Activated T-cell treated with anti-CD3 and anti-CD28 coated beads, Interleukin-2, amount 50 U/mL, for 1 hour (primary cell): ENCODE measurements at places on chromosomes 5 and 9.

DNA sequence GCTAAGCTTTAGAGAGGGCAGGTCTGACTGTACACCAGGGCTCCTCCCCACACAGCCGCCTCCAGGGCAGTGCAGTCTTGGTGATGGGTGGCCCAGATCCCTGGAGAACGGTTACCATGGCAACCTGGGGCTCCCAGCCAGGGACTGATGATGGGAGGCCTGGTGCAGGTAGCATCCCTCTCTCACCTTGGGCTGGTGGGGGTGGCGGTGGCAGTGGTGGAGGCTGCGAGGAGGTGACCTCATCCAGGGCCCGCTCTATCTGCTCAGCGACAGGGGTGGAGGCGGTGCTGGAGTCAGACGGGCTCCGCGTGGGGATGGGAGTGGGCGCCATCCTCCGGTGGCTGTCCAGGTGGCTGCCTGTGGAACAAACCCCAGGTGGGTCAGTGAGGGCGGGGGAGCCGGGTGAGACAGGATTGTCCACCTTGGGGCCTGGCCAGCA lies 12.3 kb downstream of the PRR7 start:
- DNase-seq, result peak; percentile 17

DNA sequence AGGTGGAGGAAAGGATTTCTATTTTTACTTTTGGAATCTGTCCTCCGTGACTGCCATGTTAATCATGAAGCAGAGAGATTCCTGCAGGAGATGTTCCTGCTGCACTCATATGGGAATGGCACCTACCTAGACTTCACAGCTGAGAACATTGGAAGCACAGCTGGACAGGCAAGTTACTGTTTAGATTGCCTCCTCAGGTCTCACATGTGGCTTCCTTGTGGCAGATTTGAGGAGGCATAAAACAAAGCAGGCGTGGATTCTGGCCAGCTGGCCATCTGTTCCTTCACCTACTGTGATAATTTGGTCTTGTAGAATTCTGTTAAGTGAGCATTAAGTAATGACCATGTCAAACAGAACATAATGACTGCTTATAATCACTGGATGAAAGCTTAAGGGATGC lies 193.4 kb downstream of the EDIL3 start:
- DNase-seq, result no peak

DNA sequence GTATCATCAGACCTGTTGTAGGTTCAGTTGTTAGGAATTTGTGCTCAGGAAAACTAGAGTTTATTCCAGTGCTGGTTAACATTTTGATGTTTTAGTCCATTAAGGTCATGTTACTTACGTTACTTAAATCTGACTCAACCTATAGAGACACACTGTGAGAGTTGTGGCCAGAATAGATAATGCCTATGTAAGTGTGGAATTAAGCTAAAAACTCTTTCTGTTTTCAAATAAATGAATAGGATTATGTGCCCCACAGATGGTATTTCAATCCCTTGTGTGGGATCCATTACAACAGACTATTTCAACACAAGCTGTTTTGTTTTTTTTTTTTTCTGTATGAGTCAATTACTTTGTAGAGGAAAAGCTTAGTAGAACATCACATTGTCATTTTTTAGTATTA lies 68.1 kb downstream of the MEGF10 start:
- DNase-seq, result no peak

DNA sequence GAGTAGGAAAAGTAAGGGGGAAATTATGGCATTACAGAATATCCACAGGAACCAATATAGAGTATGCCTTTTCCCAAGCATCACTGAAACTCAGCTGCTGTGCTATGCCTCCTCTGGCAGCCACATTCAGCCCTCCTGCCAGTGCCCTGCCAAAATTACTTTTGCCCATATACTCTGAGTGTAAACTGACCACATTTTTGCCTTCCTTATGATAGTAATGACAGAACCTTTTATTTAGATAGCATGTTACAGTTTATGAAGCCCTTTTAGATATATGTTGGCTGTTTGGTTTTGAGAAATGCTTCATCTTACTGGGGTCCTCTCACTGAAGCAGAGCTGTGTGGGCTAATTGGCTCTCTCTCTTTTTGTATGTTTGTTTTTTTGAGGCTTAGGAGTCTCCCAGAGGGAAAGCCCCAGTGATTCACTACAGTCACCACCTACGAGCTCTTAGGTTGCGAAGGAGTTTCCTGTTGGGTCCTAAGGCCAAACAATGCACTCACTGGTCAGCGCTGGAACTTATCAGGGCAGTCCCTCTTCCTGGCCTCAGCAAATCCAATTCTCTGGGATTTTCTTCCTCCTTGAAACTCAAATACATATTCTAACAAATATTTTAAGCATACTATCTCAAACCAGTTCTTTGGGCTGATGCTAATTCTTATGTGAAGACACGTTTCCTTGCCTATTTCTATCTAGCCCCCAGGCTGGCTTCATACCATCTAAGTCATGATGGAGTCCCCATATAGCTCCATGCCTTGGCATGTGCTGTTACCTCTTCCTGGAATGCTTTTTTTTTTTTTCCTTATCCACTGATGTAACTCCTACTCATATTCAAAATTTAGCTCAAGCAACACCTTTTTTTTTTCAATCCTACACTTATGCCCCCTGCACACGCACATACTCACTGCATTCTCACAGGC lies 3.7 kb downstream of the PHF24 start:
- DNase-seq, result no peak

GRCh38 chr9:72827950-72828731 lies 124.7 kb downstream of the ALDH1A1 start:
- no peak for DNase-seq

DNA sequence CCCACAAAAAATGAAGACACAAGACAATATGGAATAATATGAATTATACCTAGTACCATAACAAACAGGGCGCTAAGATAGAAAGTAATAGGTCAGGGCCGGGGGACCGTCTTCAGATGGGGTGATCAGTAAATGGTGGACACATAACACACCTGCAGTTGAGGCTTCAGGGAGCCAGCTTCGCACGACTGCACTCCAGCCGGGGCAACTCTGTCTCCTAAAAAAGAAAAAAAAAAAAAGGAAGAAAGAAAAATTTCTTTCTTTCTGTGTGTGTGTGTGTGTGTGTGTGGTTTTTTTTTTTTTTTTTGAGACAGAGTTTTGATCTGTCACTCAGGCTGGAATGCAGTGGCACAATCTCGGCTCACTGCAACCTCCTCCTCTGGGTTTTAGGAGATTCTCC lies 75.0 kb upstream of the HSPA9 start:
- no peak for DNase-seq

GRCh38 chr5:172410160-172410559 lies 44.2 kb downstream of the SH3PXD2B start:
- no peak for DNase-seq

GRCh38 chr5:133917785-133918184 lies 50.6 kb downstream of the C5orf15 start:
- no peak for DNase-seq

- no peak for DNase-seq
Observed at GRCh38 chr5:133129289-133129688, 77.5 kb downstream of the HSPA4 start.

- no peak for DNase-seq
Observed at GRCh38 chr9:134174073-134174449, 9.7 kb upstream of the RNU6ATAC start.

- DNase-seq, result no peak
Observed at GRCh38 chr9:93138171-93138764, 4.2 kb upstream of the NINJ1 start.

DNA sequence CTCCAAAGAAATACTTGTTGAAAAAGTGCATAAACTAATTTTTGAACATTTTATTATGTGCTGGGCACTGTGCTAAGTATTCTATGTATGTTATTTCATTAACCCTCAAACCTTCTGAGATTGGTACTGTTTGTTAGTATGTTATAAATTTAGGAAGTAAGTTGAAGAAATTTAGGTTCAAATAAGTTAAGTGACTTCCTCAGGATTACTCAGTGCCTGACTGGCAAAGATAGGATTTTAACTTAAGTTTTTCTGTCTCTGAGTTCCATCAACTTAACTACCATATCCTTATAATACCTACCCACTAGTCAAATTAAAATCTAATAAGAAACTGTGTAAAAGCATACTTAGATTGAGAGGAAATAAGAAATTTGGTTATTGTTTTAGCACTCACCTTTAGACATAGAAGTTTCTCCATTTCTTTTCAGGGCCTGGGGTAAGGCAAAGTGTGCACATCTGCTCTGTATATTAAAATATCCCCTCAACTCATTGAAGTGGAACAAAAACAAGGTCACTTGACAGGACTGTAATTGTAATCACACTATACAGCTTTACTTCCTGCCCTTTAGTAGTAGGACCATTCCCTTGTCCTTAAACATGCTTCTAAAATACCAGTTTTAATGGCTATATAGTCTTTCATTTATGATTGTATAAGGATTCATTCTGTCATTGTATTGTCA lies 15.2 kb downstream of the TGFBR1 start:
- no peak for DNase-seq

DNA sequence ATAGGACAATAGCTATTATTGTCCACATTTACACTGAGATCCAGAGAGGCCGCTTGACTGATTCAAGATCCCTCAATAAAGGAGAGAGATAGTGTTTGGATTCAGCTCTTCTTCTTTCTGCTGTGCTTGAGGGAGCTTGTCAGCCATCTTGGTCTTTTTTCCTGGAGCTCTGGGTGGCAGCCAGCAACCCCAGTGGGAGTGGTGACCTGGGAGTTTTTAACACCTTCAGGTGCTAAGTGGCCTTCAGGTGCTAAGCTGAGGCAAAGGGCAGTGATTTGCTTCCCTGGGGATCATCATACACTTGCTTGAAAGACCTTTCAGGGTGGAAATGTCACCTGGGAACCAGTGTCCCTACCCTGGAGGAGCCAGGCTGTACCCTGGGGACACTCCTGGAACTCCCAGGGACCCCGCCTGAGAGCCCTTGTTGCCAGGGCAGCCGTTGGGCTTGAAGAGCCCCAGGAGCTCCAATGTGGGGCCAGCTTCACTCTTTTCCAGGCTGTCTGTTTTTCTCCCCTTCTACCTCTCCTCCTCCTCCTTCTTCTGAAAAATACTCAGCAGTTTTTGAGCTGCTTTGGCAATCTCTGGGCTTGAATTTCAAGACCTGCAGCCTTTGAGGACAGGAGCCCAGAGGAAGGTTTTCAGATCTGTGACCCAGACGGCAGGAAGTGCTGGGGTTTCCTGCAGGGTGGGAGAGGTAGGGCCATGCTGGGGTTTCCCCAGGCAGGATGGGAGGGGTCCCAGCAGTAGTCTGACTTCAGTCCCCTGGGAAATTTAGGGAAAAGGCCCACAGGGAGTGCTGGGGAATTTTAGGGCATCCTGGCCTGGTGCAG lies 59.7 kb downstream of the FGF18 start:
- DNase-seq, result no peak
